ENCODE measurements at places on chromosomes 16 and 17.
A peak's percentile ranks its signal among the peaks of the same experiment; 100 is the strongest.

GRCh38 chr17:82021107-82021899, 1.4 kb downstream of the CENPX start:
- no peak for DNase-seq

DNA sequence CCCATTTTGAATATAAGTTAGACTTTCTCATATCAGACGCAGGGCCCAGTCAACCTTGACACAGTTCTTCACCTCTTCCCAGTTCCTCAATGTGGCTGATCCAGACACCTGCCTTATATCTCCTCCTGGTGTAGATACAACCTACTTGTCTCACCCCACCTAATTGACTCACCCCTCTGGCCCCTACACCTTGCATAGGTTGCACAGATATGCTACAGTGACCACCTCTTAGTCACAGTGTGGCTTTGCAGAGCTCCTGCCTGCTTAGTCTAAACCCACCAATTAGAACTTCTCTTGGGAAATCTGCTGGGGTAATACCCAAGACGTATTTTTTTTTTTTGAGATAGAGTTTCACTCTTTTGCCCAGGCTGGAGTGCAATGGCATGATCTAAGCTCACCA, 16.8 kb downstream of the CHP2 start:
- DNase-seq = no peak

DNA sequence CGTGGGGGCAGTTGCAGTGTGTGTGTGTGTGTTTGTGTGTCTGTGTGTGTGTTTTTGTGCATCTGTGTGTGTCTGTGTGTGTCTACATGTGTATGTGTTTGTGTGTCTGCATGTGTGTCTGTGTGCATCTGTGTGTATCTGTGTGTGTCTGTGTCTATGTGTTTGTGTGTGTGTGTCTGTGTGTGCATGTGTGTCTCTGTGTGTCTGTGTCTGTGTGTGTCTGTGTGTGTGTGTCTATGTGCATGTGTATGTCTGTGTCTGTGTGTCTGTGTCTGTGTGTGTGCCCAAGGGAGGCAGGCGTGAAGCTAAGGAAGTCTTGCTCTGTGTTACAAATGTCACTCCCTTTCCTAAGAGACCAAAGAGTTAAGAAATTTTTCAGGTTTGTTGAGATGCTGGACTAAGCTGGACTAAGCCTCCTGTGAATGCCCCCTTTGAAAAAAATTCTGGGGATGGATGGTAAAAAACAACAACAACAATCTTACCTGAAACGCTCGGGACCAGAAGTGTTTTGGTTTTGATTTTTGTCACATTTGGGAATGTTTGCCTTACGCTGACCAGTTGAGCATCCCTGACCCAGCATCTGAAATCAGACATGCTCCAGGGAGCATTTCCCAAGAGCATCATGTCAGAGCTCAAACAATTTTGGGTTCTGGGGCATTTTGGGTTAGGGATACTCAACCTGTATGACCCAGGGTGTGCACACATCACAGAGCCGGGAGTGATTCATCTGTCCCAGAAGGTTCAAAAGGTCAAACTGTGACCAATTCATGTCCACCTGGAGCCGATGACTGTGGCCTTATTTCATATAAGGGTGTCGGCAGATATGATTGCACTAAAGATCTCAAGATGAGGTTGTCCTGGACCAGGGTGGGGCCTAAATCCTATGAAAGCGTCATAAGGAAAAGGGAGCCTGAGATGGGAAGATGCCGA, 48.6 kb upstream of the ZNF469 start:
- no peak for DNase-seq

DNA sequence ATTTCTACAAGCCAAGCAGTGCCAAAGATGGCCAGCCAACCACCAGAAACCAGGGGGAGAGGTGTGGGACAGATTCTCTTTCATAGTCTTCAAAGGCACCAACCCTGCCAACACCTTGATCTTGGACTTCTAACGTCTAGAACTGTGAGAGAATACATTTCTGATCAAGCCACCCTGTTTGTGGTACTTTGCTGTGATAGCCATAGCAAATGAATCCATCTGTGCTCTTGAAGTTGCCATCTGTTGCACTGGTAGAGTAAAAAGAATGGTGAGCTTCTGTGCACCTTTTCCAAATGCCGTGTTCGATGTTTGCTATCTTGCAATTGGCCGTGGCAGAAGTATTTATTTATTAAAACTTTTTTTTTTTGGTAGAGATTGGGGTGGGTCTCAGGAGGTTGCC, 16.7 kb upstream of the ADGRG1 start:
- no peak for DNase-seq

- no peak for DNase-seq
Measured at GRCh38 chr16:55323637-55324271, at the start of gene IRX6. Gene IRX6, plus strand, starts transcription at chr16:55324203. Its CDS starts 889 bp downstream, at chr16:55325092.

DNA sequence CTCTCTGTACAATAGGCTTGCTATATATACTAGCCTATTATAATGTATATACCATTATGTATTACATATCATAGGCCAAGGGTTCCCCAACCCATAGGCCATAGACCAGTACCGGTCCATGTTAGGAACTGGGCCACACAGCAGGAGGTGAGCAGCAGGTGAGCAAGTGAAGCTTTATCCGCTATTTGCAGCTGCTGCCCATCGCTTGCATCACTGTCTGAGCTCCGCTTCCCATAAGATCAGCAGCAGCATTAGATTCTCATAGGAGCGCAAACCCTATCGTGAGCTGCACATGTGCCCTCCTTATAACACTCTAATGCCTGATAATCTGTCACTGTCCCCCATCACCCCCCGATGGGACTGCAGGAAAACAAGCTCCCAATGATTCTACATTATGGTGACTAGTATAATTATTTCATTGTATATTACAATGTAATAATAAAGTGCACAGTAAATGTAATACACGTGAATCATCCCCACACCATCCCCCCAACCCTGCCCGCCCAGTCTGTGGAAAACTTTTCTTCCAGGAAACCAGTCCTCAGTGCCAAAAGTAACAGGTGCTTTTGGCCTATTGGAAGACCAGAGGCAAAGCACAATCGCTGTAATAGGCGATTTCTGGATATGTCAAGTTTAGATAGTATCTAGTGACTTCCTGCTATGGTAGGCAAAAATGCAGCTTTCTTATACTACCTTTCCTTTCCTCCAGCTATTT, 84.1 kb downstream of the MYH11 start:
- DNase-seq = no peak

DNA sequence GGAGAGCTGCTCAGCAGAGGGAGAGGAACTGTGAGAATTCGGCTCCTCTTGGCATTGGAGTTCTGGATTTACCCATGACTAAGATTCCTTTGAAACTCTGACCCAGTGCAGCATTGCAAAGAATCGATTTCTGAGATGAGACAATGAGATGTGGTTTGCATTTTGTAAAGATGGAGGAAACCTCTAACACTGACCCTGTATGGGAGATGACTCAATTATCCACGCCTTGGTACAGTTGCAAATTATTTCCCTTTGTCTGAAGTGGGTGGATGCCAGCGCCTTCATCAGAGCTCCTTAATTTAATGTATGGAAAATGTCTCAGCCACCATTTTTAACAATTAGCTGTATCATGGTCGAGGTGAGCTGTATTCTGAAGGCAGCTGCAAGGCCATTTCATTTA, 53.4 kb downstream of the NUP93 start:
- DNase-seq = no peak

DNA sequence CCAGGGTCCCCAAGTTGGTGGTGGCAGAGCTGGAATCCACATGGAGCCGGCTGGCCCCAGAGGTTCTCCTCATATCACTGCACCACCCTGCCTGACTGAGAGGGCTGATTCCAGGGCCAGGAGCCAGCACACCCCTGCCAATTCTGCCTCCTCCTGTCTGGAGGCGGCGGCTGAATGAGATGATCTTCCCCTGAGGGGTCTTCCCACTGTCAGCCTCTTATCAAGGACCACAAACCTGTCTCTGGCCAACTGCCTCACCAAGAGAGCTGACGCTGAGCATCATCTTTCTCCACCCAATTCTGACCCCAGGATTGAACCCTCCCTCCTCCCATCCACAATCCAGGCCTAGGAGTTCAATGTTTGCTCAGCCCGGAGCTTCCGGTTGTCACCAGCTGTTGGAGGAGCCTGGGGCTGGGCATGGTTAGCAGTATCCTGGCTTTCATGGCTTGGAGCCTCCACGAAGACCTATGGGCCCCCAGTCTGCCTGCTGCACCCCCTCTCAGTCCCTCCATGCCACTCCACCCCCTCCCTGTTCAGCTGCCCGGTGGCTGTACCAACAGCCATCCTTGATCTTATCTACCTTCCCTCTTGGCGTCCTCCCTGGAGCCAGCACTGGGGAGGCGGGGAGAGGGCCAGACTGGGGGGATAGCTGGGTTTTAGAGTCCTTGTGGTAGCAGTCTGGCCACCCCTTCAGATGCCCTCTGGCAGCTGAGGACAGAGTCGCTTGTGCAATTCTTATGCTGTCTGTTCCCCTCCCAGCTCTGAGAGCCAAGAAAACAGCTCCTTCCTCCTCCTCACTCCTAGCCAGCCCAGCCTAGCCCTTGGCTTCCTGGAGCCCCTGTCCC, 25.6 kb downstream of the ABCC3 start:
- no peak for DNase-seq

DNA sequence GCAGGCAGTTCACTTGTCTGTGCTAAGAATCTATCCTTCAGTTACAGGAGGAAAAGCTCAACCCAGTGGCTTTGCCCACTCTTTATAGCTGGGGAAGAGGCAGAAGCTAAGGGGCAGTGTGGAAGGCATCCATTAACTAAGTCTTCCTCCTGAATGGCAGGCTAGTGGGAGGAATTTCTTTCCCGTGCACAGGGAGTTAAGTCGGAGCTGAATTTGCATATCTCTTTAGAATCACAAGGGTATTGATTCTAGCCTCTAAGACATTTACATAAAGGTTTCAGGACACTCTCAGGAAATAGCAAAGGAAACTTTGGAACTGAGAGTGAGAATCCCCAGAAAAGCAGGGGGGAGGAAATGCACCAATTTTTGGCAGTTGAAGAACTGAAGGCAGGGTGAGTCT, 245.6 kb downstream of the CA10 start:
- DNase-seq = no peak

DNA sequence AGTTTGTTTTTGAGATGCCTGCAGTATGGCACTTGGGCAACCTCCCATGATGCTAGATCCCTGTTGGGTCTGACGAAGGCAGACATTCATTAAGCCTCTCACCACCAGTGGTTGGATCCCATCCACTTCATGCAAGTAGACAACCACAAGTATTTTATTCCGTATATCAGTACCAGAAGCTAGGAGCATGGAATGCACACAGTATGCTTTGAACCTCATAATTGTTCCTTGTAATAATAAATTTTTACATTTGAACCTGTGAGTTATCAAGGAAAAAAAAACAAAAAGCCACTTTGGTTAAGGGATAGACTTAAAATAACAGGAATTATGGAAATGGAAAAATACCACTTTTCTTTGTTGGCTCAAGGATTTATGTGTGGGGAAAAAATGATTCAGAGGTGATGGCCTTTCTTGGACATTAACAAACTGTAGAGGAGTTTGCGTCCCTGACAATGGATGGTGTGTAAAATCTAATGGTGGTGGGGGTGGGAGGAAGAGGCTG, 107.1 kb upstream of the KCNJ16 start:
- DNase-seq = no peak

GRCh38 chr17:67475161-67475937, 98.3 kb downstream of the PITPNC1 start:
- DNase-seq = peak; percentile 73
